SJSA1 (cell line): ENCODE measurements at places on chromosomes 7 and 10. TPM values are rescaled to one million over a fixed set of nuclear protein-coding genes. Genes with fewer than 3 reads are reported as not detected.

OR2F2 gene
- total RNA-seq, result 0.13 TPM in 1 of 2 replicates, not detected in the other

- no peak for DNase-seq
Observed at GRCh38 chr7:96202102-96202501, 119.8 kb downstream of the SLC25A13 start.

GRCh38 chr7:18289788-18290187 lies 205.8 kb upstream of the HDAC9 start:
- no peak for DNase-seq

DNA sequence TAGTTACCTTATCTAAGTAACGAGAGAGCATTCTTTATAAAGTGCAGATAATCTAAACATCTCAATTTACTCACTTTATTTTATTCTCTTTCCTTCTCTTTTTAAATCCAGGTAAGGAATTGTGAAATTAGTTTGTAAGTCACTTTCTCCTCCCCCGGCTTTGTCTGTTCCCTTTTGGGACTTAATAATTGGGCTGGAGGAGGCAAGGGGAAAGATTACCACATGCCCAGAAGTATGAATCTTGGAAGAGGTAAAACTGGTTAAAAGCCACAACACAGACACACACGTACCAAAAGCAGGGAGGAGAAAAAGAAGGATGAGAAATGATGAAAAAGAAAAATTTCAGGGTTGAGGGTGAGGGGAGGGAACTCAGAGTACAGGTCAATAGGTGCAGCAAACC lies 63.3 kb upstream of the LRRC17 start:
- no peak for DNase-seq

GRCh38 chr10:113073549-113074189 lies 123.6 kb downstream of the TCF7L2 start:
- DNase-seq, result peak; percentile 98

DNA sequence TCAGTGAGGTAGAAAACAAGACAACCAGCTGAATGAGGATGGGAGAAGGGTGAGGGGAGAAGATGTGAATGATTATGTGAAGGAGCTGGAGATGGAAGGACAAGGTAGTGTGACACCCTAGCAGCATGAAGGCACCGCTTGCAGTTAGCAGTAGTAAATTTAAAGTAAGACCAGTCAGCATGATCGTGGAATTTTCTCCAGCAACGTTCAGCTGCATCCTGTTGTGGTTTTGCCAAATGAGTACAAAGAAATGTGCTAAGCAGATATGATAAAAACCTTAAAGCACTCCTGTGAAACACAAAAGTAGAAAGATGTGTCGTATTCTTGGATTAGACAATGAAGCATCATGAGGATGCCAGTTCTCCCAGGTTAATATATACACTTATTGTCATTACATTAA lies 34.1 kb upstream of the IFRD1 start:
- DNase-seq, result no peak

LRRC17 gene
- total RNA-seq, result 8.3 and 10.9 TPM in 2 replicates

DNA sequence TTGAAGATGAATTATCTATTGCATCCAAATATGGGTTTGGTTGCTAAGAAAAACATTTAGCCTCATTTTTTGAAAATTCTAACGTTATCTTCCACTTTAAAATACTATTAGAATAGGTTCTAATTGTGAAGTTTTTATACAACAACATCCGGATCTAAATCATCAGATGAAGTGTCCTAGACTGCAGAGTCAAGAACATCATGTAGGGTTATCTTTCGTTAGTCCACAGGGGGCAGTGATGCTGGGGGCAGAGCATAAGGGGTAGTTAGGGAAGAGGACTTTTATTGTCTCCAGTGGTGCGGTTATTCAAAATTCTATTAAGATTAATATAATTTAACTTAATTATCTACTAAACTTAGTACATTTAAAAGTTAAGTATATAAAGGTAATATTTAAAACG lies 990.6 kb upstream of the PHF14 start:
- DNase-seq, result no peak

GRCh38 chr7:82665966-82666507 lies 222.5 kb upstream of the CACNA2D1 start:
- no peak for DNase-seq

PAX4 gene
- total RNA-seq, result not detected in 2 replicates

GRCh38 chr10:132970641-132971438 lies 28.5 kb upstream of the CFAP46 start:
- no peak for DNase-seq

GRCh38 chr7:118352867-118353453 lies 128.5 kb downstream of the ANKRD7 start:
- DNase-seq, result no peak

DNA sequence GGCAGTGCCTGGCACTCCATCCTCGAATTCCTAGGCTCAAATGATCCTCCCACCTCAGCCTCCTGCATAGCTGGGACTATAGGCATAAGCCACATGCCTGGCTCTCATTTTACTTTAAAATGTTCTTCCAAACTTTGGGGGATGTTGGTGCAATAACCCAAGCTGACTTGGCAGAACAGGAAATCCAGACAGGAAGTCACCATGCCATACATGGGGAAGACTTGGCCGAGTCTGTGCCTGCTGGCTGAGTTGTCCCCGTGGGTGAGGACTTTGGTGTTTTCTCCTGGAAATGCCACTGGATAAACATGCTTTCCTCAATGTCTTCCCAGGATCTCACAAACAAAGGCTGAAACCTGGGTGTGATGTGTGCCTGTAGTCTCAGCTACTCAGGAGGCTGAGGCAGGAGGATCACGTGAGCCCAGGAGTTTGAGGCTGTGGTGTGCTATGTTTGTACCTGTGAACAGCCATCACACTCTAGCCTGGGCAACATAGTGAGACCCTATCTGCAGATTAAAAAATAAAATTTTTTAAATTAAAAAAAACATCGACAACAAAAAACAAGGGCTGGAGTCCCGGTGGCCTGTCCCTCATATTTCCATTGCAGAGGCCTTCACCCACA lies 19.8 kb downstream of the HKDC1 start:
- DNase-seq, result no peak

GRCh38 chr7:7577888-7578287 lies 11.2 kb downstream of the MIOS start:
- DNase-seq, result no peak

DNA sequence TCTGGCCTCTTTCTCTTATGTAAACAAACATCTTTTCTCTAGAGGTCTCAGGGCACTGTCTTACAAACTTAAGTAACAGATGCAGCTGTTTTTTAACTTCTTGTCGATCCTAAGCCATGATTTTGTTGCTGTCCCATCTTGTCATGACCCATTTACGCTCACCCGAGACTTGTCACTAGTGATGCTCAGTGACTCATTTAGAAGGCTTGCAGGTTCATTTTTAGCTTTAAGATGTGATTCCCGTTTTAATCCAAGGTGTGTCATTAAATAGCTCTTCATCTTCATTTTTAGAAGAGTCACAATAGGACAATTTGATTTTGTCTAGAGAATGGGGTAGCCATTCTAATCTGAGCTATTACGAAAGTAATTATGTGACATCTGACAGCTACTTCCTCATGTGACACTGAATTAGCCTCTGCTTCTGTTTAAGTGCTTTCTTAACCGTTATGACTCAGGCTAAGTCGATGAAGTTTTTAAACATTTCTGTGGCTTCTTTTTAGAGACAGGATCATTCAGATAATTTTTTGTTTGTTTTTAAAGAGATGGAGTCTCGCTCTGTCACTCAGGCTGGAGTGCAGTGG lies 42.7 kb downstream of the SPDYE5 start:
- peak; percentile 91 for DNase-seq

GRCh38 chr7:6139189-6139996 lies 108.2 kb downstream of the ANKRD61 start:
- no peak for DNase-seq

- DNase-seq, result peak; percentile 96
Observed at GRCh38 chr7:130365511-130366441, 14.5 kb upstream of the CPA1 start.

H2BK1 gene
- total RNA-seq, result not detected in 2 replicates

GRCh38 chr7:36408589-36408988 lies 18.9 kb downstream of the ANLN start:
- no peak for DNase-seq

PNLIPRP2 gene
- not detected in 2 replicates for total RNA-seq

GRCh38 chr7:131948434-131949053 lies 392.1 kb upstream of the PODXL start:
- no peak for DNase-seq

DNA sequence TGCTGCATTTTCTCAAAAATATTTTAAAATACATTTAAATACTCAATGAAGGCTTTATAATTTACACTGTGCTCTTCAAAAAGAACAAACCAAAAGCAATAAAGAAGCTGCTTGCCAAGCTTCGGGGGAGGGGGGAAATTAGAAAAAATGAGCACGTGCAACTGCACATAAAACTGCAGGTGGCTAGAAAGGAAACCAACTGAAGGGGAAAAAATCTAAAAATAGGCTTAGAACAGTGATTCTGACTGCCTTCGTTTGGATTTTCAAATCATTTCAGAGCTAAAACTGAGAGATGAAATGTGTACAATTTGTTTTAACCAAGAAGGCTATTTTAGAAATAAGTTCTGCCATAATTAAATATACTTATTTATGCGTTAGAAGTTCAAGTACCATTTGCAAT lies 61.4 kb downstream of the ABI1 start:
- DNase-seq, result no peak

NOS3 gene
- total RNA-seq, result not detected in 2 replicates

MCM10 gene
- total RNA-seq, result 37.5 and 39.3 TPM in 2 replicates

GRCh38 chr10:102310361-102311024 lies 65.2 kb downstream of the GBF1 start:
- DNase-seq, result peak; percentile 80

GRCh38 chr10:131848741-131849590 lies 51.8 kb upstream of the PPP2R2D start:
- DNase-seq, result peak; percentile 32

DNA sequence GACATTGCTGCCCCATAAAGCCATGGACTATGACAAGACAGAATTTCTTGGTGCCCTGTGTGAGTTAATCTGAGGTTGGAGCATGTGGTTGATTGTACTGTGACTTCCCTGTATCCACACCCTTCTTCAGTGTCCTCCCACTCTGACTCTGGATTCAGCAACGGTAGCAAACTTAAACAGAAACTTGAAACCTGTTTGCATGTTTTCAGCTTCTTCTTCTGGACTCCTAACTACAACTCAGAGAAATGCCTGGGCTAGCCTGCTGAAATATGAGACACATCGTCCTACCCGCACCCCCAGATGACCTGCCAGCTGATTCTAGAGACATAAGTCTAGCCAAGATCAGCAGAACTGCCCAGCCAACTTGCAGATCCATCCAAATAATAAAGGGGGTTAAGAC lies 78.4 kb downstream of the IPMK start:
- DNase-seq, result no peak

DNA sequence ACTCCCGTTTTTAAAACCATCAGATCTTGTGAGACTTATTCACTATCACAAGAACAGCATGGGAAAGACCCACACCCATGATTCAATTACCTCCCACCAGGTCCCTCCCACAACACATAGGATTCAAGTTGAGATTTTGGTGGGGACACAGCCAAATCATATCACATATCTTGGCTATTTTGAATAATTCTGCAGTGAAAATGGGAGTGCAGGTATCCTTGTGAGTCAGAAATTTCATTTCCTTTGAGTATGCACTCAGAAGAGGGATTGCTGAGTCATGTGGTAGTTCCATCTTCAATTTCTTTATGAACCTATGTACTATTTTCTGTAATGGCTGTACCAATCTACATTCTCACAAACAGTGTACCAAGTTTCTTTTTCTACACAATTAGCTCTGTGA lies 125.8 kb downstream of the ANKRD7 start:
- DNase-seq, result no peak

- DNase-seq, result no peak
Observed at GRCh38 chr10:106925191-106925590, 239.3 kb downstream of the SORCS1 start.

DNA sequence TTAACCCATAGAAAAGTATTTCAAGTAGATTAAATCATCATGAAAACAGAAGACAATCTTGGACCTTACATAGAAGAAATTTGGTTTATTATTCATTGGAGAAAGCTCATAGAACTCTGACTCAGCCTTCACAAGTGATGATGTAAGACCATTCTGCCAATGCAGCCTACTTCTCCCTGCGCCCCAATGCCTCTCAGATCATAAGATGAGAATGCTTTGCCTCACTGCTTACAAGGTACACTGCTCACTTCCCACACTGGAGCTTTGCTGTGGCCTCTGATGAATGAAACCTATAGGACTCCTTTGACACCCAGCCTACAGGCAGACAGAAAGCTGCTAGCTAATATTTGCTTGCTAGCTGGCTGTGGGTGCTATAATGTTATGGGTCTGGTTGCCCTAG lies 569.4 kb upstream of the STEAP1 start:
- DNase-seq, result no peak
